Esophagus mucosa (tissue), 1 donor: ENCODE measurements at places on chromosomes 11 and 22.

- ATAC-seq = no peak
Observed at GRCh38 chr11:113387605-113388211, at the start of gene ANKK1. ANKK1 (plus strand) TSS chr11:113387779; CDS start chr11:113387885, 106 bp downstream.

GRCh38 chr11:125312391-125312790 lies 147.8 kb downstream of the PKNOX2 start:
- ATAC-seq = no peak

DNA sequence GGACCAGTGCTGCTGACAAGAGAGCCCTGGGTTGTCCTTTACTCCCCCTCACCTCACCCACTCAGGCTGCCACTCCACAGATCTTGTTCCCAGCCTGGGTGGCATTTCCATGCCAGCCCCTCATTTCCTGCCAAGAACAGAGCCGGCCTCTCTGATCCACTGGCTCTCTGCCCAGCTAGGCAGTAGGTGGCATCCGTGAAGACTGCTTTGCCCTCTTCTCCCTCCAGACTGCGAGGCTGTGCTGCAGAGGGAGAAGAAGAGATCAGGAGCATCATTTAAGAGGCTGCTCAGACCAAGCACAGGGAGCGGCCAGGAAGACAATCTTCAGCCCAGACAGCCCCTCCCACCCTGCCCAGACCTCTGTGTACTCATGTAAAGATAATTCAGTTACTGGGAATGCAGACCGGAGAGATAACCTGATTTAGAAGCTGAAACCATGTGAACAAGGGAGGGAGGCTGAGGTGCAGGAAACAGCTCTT lies 126.9 kb upstream of the NCAM1 start:
- no peak for ATAC-seq

GRCh38 chr11:44427432-44427831 lies 117.5 kb upstream of the ALX4 start:
- ATAC-seq = no peak
